ENCODE measurements at places on chromosomes 11 and 22. TPM values are rescaled to one million over a fixed set of nuclear protein-coding genes. Genes with fewer than 3 reads are reported as not detected.

- DNase-seq: no peak
Observed at GRCh38 chr11:4111834-4112233, 17.2 kb downstream of the RRM1 start.

KREMEN1 gene
- total RNA-seq: 4.8 TPM

GRCh38 chr22:22988785-22989184 is 81.5 kb upstream of the GNAZ start:
- DNase-seq: no peak

- no peak for DNase-seq
Observed at GRCh38 chr11:61198948-61199523, 4.3 kb upstream of the PGA3 start.

SMC1B gene
- total RNA-seq: not detected

CBLIF gene
- total RNA-seq: not detected

DNA sequence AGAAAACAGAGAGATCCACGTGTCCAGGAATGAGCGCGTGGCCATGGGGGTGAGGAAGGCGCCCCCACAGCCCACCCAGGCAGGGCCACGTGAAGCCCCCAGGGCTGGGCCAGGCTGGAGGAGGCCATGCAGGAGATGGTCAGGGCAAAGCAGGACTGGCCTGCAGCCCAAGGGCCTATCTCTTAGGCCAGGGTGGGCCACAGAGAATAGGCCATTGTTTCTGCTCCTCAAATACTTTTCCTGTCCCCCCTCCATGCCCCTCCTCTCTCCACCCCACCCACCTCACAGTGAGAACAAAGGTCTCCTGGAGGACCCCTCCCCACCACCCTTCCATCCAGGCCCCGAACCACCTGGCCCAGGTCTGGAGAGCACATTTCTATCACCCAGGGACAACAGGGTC is 8.3 kb upstream of the CDC42EP1 start:
- no peak for DNase-seq

- DNase-seq: peak; percentile 92
Observed at GRCh38 chr11:65134952-65135632, 773 bp upstream of the SYVN1 start.

CCDC85B gene
- 94.2 TPM for total RNA-seq

- DNase-seq: no peak
Observed at GRCh38 chr22:36658900-36659299, 44.7 kb downstream of the CACNG2 start.

WEE1 gene
- 61.2 TPM for total RNA-seq

DNA sequence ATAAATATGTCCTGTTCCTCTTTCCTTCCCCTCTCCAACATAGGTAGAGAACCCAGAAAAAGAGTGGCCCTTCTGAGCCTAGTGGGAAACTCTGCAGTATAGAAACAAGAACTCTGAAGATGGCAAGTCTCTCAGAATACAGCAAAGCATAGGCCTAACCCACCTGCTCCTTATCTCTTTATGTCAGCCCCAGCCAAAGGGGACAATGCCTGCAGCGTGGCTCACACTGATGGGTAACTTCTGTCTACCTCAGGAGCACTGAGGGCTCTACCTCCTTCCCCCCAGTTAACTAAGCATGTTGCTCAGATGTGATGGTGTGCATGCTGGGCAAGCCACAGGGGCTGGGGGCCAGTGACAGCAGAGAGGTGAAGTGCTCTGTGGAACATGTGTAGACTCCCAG is 4.9 kb upstream of the NRIP3 start:
- DNase-seq: no peak

DNA sequence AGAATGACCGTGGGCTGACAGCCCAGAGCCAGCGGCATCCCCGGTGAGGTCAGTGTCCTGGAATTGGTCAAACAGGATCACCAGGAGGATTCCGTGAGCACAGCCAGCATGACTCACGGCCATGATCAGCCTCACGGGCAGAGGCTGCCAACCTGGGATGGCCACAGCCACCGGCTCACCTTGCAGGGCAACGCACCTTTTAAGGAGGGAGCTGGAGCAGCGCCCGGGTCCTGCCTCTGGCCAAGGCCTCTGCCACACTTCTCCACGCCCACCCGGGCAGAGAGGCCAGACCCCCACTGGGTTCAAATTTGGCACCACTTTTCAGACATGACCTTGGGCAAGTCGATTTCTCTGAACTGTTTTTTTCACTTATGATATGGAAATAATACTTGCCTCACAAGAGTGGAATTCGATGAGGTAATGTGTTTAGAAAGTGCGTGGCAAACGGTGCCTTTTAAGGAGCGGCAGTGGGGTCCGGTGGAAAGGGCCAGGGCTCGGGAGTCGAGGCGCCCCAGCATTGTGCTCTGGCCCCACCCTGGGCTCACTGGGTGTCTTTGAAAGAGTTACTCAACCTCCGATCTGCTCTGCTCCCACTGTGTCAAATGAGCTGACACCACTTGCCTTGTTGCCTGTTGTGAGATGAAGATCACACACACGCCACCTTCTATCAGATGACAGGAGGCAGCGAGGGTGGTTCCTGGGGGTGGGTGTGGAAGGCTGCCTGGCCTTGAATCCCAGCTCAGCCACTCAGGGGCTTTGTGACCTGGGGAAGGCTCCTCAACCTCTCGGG is 16.0 kb downstream of the TXN2 start:
- DNase-seq: peak; percentile 82

DNA sequence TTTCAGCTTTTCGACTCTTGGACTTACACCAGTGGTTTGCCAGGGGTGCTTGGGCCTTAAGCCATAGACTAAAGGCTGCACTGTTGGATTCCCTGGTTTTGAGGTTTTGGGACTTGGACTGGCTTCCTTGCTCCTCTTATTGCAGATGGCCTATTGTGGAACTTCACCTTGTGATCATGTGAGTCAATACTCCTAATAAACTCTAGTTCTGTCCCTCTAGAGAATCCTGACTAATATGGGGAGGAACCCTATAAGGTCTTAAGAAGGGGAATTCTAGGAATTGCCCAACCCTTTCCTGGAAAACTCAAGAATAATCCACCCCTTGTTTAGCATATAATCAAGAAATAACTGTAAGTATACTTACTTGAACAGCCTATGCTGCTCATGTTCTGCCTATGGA is 491.8 kb downstream of the TMEM135 start:
- no peak for DNase-seq

TECTA gene
- 0.23 TPM for total RNA-seq

TNNT3 gene
- total RNA-seq: not detected
